ENCODE measurements at places on chromosomes 16 and 17.

- DNase-seq = peak; percentile 78
Observed at GRCh38 chr16:75460446-75460845, 4.0 kb downstream of the TMEM170A start.

DNA sequence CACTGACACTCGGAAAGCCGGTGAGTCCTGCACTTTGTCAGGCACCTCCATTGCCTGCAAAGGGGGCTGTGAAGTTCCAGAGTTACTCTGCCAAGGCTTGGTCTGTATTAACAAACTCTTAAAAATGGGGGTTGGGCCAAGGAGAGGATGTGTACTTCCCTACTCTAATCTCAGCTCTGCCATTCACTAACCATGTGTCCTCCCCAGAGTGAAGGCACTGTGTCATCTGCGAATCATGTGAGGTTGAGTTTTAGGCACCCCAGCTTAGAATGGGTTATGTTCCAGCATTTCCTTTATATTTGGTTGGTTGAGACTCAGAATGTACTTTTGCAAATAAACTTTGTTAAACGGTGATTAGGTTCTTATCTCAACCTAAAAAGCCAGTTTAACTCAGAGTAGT, 24.9 kb downstream of the ERCC4 start:
- no peak for DNase-seq

GRCh38 chr16:56094231-56094630, 97.1 kb upstream of the GNAO1 start:
- no peak for DNase-seq

DNA sequence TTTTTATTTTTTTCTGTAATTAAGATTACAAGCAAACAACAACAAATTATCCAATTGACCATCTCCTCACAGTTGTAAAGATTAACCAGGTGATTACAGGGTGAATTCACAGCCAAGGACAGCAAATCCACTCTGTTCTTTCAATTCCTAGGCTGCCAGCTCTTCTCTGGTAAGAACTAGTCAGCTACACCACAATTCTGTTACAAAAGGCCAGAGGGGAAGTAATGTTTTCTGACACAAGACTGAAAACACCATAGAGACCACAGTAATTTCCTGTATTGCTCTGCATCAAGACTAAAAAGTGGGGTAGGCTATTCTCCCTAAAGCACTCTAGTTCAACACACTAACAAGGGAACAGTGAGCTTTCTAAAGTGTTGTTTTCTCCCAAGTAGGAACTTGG, 10.6 kb downstream of the CA10 start:
- no peak for DNase-seq

GRCh38 chr16:23152386-23153178, 3.3 kb upstream of the USP31 start:
- DNase-seq = no peak

- DNase-seq = peak; percentile 80
Observed at GRCh38 chr16:72501739-72502593, 330.0 kb upstream of the PMFBP1 start.

GRCh38 chr16:12016291-12016947, 39.9 kb downstream of the SNX29 start:
- no peak for DNase-seq

DNA sequence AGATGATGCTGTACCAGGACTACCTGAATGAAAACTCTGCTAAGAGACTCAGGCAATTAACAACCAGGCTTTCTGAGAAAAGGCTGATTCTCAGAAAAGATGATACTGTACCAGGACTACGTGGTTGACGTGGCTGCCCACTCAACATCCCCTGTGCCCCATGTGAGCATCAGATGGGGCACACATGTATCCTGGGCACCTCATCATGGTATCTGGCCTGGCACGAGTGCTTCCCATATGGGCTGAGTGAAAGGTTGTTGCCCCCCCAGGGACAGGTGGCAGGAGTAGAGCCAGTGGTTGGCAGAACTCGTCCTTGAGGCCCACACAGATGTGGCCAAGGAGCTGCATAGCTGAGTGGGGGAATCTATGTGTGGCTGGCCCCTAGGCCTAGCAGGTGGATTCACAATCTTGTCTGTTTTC, 3.5 kb upstream of the CES4A start:
- DNase-seq = no peak

DNA sequence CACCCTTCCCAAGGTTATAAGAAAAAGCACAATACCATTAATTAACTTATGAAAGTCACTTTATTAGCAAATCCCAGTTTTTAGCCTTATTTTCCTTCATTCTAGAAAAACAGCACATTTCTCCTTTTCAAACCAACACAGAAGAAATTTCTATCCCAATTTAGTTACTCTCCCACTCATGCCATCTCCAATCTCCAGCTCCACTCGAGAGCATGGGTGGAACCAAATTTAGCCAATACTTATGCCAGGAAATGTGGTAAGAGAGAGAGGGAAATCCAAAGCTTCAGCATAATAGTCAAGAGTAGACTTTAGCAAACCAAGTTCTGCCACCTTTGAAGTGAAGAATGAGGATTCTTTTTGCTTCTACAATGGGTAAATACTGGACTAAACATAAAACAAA, 288.8 kb downstream of the KIF2B start:
- DNase-seq = no peak

DNA sequence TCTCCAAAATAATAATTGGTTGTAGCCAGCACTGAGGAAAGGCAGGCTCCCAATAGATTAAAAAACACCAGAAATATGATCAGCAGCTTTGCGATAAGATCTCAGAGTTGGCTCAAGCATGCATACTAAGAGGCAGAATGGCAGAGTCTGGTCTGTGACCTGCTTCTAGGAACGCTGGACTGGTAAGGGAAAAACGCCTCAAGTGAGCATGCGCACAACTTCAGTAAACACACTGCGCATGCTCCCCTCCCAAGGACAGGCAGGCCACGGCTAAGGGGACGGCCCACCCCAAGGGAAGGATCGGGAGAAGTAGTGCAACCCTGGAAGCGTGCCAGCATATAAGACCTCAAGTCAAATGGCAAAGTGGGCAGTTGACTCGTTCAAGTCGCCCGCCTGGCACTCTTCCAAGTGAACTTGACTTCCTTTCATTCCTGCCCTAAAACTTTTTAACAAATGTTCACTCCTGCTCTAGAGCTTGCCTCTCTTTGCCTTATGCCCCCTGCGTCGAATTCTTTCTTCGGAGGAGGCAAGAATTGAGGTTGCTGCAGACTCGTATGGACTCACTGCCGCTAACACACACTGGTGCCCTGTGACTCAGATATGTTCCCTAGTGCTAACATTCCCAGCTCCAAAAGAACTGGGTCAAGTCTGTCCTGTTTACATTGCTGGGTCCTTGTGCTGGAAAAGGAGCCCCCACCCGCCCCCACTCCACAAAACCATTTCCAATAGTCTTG, 22.4 kb upstream of the PRM1 start:
- DNase-seq = no peak

DNA sequence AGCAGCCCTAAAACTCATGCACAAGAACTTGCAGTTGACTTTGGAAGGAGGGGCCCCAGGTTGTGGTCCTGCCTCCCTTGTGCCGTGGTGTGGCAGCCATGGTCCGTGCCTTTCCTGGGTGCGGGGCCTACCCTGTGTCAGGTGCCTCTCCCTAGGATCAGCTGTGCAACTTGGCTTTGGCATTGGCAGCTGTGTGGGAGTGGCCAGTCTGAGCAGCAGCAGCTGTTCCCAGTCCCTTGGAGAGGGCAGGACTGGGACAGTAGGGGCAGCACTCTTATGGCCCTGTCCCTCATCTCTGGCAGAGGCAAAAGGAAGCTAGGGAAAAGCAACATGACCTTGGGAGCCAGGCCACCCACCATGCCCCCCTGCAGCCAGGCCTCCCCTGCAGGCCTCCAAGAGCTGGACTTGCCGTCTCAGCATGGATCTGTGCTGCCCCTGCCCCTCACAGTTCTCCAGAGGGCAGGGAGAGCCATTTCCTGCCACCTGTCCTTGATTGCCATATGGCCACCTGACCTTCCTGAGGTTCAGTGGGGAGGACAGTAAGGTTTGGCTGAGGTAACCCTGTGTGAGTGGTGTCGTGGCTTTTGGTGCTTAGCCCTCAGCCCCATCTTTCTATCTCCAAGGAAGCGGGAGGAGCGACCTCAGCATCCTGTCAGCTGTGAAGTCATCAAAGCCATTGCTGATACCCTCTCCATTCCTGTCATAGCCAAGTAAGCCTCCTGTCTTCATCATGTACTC, 15.5 kb upstream of the NFATC3 start:
- DNase-seq = peak; percentile 64

- no peak for DNase-seq
Observed at GRCh38 chr16:48810803-48811453, 200.9 kb upstream of the N4BP1 start.

DNA sequence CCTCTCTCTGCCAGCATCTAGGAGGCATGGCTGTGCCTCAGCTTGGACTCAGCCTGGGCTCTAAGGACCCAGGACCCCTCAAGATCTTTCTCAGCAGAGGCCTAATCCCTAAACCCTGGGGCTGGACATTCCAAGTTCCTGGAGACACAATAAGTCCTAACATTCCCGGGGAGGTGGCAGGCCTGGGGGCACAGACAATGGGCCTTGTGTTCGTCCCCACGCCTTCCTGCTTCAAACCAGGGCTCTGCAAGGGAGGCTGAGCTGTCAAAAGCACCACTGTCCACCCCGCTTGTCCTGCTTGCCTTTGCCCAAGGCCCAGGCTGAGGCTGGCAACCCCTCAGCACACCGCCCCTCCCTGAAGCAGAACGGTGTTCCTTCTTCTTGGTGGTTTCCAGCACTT, 13.7 kb downstream of the SDK2 start:
- DNase-seq = no peak

GRCh38 chr16:23788685-23789084, 33.9 kb downstream of the CHP2 start:
- no peak for DNase-seq

GRCh38 chr17:37829592-37830123, 84.8 kb upstream of the HNF1B start:
- no peak for DNase-seq

GRCh38 chr17:58913971-58914769, 158.5 kb downstream of the PPM1E start:
- no peak for DNase-seq

GRCh38 chr17:29091606-29092289, 48.8 kb downstream of the PIPOX start:
- DNase-seq = no peak

- DNase-seq = no peak
Observed at GRCh38 chr17:65225061-65225460, 87.9 kb downstream of the RGS9 start.

DNA sequence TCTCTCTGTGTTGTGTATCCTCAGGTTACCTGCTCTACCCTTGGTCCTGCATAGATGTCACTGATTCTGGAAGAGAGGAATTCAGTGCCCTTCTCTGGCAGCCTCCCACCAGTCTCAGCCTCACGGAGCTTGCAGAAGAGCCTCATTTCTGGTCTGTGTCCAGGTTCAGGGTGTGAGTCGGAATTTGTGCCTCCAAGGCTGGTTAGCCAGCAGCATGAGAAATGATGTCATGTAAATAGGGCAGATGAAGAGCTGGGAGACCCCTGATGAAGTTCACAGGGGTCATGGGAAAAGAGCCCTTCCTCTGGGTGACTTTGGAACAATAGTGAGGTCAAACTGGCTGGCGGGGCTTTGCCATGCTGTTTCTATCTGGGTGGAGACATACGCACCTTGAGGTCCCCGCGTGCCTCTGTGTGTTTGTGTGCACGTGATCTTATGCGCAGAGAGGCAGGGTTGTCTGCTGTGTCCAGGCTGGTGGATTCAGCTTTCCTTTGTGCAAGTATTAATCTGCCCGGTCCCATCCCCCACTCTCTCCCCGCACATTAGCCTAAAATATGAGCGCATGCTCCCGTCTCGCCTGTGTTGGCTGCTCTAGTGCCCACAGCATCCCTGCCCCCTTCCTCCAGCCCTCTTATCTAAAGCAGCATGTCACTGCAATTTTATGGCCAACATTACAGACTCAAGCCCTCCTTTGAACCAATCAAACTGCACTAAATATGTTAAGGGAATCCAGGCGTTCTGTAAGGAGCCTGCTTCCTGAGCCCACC, 256.3 kb upstream of the ZFHX3 start:
- DNase-seq = no peak

GRCh38 chr17:81082177-81083073, 47.5 kb downstream of the BAIAP2 start:
- DNase-seq = no peak

- no peak for DNase-seq
Observed at GRCh38 chr16:72939247-72939646, 108.7 kb downstream of the ZFHX3 start.

DNA sequence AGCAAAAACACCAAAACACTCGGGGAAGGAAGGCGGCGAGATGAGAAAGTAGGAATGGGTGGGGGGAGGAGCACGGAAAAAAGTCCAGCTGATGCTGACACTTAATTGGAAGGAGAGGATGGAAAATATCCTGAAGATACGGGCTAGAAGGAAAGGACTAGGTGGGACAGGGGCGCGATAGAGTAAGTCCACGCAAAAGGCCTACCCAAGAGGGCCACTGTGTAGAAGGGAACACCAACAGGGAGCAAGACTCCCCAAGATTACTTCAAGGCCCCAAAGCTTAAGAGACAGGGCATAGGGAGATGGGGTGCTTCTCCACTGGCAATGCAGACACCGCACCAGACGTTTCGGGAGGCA, 736 bp downstream of the APPBP2 start:
- DNase-seq = no peak

DNA sequence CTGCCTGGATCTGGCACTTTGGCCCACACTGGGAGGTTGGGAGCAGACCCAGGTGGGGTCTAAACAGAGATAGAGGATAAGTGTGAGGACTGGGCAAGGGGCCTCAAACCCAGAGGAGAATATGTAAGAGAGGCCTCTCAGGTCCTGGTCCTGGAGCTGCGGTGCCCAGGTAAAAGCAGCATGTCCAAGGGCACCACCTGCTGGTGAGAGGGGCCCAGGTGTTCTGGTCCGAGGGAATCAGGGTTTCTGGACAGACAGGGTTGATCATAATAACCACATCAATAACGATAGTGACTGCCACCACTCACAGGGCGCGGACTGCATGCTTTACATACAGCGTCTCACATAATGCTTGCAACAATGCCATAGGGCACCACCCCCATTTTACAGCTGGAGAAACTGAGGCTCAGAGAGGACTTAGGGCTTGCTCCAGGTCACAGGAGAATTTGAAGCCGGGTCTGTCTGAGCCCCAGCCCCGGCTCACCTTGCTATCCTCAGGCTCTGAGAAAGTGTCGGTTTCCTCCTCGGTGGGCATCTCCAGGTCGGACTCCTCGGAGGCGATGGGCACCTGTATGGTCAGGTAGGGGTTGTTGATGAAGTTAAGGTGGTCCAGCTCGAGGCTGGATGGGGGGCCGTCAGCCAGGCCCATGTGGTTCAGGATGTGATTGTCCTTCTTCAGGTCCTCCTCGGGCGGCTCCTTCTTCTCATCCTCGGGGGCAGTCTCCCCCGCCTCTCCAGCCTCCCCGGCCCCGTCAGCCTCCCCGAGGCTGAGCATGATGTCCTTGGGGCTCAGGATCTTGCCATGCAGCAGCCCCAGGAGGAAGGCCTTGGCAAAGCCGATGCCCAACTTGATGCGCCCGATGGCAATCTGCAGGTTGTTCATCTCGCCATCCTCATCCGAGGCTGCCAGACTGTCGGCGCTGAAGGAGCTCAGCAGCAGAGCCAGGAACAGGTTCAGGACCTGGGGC, 19.1 kb upstream of the CD79B start:
- DNase-seq = no peak

DNA sequence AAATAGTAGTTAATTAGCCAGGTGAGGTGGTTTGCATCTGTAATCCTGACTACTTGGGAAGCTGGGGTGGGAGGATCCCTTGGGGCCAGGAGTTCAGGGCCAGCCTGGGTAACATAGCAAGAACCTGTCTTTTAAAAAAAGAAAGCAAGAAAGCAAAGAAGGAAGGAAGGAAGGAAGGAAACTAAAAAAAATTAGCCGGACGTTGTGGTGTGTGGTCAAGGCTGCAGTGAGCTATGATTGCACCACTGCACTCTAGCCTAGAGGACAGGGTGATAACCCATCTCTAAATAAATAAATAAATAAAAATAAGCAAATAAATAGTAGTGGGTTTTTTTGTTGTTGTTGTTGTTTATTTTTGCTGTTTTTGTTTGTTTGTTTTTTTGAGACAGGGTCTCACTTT, 39.3 kb upstream of the MAP2K6 start:
- DNase-seq = no peak

All from right forelimb (tissue), 1 donor.